Memory B cell (primary cell): ENCODE measurements at places on chromosomes 1 and 21.

DNA sequence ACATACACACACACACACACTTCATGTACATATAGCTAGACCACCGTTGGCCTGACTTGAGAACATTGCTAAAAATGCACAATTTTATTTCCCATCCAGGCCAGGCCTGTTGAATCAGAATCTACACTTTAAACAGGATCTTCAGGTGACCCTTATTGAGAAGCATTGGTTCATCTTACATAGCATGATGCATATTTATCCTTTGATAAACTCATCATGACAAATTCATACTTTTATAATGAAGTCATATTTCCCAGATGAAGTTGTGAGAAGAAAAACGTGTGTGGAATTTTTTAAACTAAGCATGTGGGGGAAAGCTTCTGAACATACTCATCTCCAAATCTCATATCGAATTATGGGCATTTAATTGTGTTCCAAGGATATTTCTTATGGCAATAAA, 877.7 kb downstream of the MRPL39 start:
- H3K4me3 ChIP-seq, result no peak overlapping the region
- no peaks in the 10 kb centered on the region for H3K36me3 ChIP-seq
- no peaks in the 10 kb centered on the region for H3K4me1 ChIP-seq
- H3K27ac ChIP-seq, result no peak overlapping the region
- no peaks in the 10 kb centered on the region for H3K27me3 ChIP-seq
- no peak for DNase-seq

DNA sequence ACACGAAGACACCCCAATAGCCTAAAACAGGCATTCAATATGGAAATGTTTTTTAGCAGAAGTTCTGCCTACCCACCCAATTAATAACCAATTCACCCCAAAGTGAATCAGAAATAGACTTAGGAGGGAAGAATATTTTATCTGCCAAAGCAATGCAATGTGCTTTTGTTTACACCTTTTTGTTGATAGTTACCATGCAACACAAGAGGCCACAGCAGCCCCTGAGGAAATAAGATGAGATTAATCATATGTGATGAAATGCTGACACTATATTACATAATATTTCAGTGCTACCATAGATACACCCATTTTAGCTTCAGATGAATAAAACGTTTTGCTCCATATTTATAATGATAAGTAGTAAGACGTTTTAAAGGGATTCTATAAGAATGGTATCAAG, 60.9 kb upstream of the RGS2 start:
- no peak for DNase-seq
- no peaks in the 10 kb centered on the region for H3K27me3 ChIP-seq
- H3K36me3 ChIP-seq, result no peaks in the 10 kb centered on the region
- no peaks in the 10 kb centered on the region for H3K4me1 ChIP-seq
- H3K27ac ChIP-seq, result no peak overlapping the region

DNA sequence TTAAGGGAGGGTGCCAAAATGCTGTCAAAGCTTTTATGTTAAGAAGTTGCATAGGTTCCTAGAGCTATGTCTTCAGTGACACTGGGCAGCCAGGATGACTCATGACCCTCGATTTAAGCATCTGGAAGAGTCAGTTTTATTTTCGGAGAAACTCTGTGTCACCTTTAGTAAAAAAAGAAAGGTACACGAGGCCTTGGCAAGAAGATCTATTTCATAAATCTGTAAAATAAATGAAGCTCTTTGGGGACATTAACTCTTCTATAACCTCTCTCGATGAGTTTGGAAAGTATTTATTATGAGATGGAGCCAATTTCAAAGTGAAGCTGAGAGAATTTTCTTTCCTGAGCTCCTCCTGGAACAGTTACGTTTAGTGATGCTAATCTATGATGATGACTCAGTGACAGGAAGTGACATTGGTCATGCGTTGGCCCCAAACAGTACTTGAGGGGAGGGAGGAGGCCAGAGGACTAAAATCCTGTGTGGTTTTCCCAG, 156.5 kb downstream of the HLX start:
- peaks cover 11% of the 10 kb centered on the region for H3K4me1 ChIP-seq
- no peak for DNase-seq
- no peak overlapping the region for H3K27ac ChIP-seq
- no peaks in the 10 kb centered on the region for H3K27me3 ChIP-seq
- H3K4me3 ChIP-seq, result no peak overlapping the region
- H3K36me3 ChIP-seq, result peaks cover 7% of the 10 kb centered on the region

DNA sequence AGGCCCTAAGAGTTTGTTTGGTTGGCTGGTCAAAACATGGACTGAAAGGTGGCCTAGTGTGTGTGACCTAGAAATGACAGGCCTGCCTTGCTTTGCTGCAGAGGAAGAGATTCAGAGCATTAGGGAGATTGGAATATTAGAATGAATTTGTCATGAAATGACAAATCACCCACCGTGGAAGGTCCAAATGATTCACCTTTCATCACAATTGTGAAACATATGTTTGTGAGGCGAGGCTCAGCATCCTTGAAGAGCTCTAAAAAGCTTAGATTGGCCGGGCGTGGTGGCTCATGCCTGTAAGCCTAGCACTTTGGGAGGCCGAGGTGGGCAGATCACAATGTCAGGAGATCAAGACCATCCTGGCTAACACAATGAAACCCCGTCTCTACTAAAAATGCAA, 5.5 kb downstream of the LCE1B start:
- no peak overlapping the region for H3K27ac ChIP-seq
- peaks cover 4% of the 10 kb centered on the region for H3K4me1 ChIP-seq
- no peaks in the 10 kb centered on the region for H3K36me3 ChIP-seq
- DNase-seq, result no peak

DNA sequence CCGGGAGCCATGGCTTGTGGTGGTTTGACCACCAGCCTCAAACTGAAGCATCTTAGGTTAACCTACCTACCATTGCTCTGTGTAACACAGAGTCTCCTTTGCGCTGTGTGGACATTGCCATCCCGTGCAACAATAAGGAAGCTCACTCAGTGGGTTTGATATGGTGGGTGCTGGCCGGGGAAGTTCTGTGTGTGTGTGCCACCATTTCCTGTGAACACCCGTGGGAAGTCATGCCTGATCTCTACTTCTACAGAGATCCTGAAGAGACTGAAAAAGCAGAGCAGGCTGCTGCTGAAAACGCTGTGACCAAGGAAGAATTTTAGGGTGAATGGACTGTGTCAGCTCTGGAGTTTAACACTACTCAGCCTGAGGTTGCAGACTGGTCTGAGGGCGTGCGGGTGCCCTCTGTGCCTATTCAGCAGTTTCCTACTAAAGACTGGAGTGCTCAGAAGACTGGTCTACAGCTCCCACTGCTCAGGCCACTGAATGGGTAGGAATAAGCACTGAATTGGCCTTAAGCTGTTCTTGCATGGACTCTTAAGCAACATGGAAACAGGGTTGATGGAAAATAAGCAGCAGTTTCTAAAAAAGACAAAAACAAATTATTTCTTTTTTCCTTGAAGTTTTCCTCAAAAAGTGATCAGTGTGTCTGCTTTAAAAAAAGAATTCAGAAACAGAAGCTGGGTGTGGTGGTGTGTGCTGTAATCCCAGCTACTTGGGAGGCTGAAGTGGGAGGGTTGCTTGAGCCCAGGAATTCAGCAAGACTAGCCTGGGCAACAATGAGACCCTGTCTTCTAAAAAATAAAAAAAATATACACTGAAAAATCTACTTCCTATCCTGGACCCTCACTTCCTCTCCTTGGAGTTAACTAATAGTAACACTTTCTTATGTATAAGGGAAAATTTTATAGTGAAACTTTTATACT, 14.6 kb downstream of the CEP350 start:
- no peak overlapping the region for H3K4me3 ChIP-seq
- peaks cover 8% of the 10 kb centered on the region for H3K36me3 ChIP-seq
- no peak overlapping the region for H3K27ac ChIP-seq

- no peak overlapping the region for H3K27ac ChIP-seq
- H3K4me1 ChIP-seq, result peaks cover 19% of the 10 kb centered on the region
Measured at GRCh38 chr1:157880621-157881020, 39.0 kb upstream of the CD5L start.

- no peak for DNase-seq
- H3K4me1 ChIP-seq, result no peaks in the 10 kb centered on the region
- no peak overlapping the region for H3K4me3 ChIP-seq
- no peaks in the 10 kb centered on the region for H3K36me3 ChIP-seq
- no peak overlapping the region for H3K27ac ChIP-seq
Measured at GRCh38 chr1:199784138-199784895, 243.2 kb upstream of the NR5A2 start.

DNA sequence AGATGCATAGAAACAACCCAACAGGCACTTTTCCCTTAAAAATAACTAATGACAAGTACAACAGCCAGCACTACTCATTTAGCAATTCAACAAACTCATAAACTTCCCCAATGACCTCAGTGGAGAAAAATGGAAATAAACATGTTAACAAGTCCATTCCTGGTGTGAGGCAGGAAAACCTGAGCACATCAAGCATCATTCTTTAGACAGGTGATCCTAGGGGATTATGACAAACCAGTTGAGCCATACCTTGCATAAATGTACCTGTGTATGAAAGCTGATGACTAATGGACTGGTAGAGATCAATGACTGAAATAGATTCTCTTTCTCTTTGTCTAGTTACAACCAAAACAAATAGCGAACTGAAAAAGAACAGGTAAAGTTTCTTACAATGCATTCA, 7.0 kb downstream of the COL24A1 start:
- no peak for DNase-seq
- no peaks in the 10 kb centered on the region for H3K4me1 ChIP-seq
- no peak overlapping the region for H3K4me3 ChIP-seq
- no peak overlapping the region for H3K27ac ChIP-seq

- peaks cover 3% of the 10 kb centered on the region for H3K4me1 ChIP-seq
- H3K27ac ChIP-seq, result no peak overlapping the region
- DNase-seq, result no peak
- H3K4me3 ChIP-seq, result no peak overlapping the region
- H3K36me3 ChIP-seq, result no peaks in the 10 kb centered on the region
Measured at GRCh38 chr1:234069760-234070159, 165.3 kb downstream of the SLC35F3 start.

- peaks cover 20% of the 10 kb centered on the region for H3K4me1 ChIP-seq
- DNase-seq, result no peak
- no peak overlapping the region for H3K4me3 ChIP-seq
- H3K36me3 ChIP-seq, result no peaks in the 10 kb centered on the region
- peaks cover 16% of the 10 kb centered on the region for H3K27me3 ChIP-seq
Measured at GRCh38 chr1:2046174-2046917, 3.9 kb upstream of the PRKCZ start.

- H3K4me3 ChIP-seq, result no peak overlapping the region
- no peaks in the 10 kb centered on the region for H3K4me1 ChIP-seq
- DNase-seq, result no peak
- H3K27me3 ChIP-seq, result no peaks in the 10 kb centered on the region
Measured at GRCh38 chr1:188154761-188155160, 1326.0 kb downstream of the PLA2G4A start.

GRCh38 chr1:26938004-26938658, 16.6 kb downstream of the NUDC start:
- no peak overlapping the region for H3K27ac ChIP-seq
- DNase-seq, result no peak
- H3K4me1 ChIP-seq, result peaks cover under 1% of the 10 kb centered on the region
- peaks cover 19% of the 10 kb centered on the region for H3K36me3 ChIP-seq
- H3K4me3 ChIP-seq, result no peak overlapping the region

DNA sequence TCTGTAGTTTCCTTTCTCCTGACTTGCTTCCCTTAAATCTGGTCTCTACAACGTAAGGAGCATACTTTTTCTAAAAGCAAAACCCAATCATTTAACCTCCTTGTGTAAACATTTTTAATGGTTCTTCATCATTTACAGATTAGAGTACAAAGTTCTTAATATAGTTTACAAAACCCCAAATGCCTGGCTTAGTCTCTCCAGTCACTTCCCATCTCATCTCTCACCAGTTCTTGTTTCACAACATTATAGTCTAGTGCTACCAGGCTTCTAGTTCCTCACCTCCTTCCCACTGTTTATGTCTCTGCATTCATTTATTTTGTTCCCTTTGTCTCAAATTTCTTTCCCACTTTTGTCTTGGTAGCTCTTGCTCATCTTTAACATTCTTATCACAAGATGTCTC, 168.4 kb downstream of the FASLG start:
- no peak for DNase-seq
- no peak overlapping the region for H3K4me3 ChIP-seq
- H3K27me3 ChIP-seq, result no peaks in the 10 kb centered on the region
- no peak overlapping the region for H3K27ac ChIP-seq

DNA sequence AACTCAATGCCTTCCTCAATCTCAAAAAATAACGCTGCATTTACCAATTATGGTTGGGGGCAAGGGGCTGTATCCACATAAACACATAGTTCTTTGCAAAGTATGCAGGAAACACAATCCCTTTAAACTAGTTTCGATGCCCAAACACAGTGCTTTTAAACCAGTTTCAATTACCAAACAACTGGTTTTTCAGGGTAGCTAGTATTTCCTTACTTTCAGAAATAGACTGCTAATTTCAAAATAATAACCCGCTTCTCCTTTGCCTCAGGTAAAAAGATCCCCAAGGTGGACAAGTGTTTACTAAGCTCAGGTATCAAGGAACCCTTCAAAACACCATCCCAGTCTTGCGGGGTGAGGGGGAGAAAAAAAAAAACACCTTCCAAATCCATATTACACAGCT, 2.8 kb downstream of the SIPA1L2 start:
- H3K27ac ChIP-seq, result no peak overlapping the region
- H3K4me3 ChIP-seq, result no peak overlapping the region
- H3K27me3 ChIP-seq, result peaks cover 4% of the 10 kb centered on the region
- no peaks in the 10 kb centered on the region for H3K36me3 ChIP-seq

DNA sequence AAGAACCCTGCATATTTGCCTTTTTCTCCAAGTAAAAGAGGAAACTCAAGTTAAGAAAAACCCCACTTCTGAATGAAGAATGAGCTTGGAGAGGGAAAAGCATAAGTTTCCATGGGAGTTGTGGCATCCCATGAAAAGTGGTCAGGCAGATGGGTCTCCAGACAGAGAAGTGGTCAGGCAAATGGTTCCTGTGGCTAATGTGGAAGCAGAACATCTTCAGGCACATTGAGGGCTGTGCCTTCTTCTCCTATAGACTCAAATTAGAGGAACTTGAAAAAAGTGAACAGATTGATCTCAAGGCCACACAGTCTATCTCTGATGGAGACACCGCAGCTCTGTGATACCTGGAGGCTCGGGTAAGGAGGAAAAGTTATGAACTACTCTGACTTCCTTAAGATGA, 55.7 kb upstream of the KIRREL1 start:
- peaks cover 2% of the 10 kb centered on the region for H3K36me3 ChIP-seq
- H3K4me3 ChIP-seq, result no peak overlapping the region
- no peaks in the 10 kb centered on the region for H3K4me1 ChIP-seq
- H3K27me3 ChIP-seq, result peaks cover 11% of the 10 kb centered on the region
- no peak overlapping the region for H3K27ac ChIP-seq
